ENCODE measurements at places on chromosomes 2 and 18. TPM values are rescaled to one million over a fixed set of nuclear protein-coding genes. Genes with fewer than 3 reads are reported as not detected.

DNA sequence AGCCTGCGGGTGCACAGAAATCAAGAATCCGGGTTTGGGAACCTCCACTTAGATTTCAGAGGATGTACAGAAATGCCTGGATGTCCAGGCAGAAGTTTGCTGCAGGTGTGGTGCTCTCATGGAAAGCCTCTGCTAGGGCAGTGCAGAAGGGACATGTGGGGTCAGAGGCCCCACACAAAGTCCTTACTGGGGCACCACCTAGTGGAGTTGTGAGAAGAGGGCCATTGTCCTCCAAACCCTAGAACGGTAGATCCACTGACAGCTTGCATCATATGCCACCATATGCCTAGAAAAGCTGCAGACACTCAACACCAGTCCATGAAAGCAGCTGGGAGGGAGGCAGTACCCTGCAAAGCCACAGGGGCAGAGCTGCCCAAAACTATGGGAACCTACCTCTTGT lies 833.0 kb downstream of the TMEM182 start:
- no peak overlapping the region for H3K4me3 ChIP-seq
- no peaks in the 10 kb centered on the region for H3K27me3 ChIP-seq
- H3K27ac ChIP-seq, result no peak overlapping the region
- H3K4me1 ChIP-seq, result no peaks in the 10 kb centered on the region
- H3K36me3 ChIP-seq, result no peaks in the 10 kb centered on the region
- no peak for DNase-seq

- H3K4me1 ChIP-seq, result no peaks in the 10 kb centered on the region
- no peaks in the 10 kb centered on the region for H3K36me3 ChIP-seq
- H3K27me3 ChIP-seq, result peaks cover 2% of the 10 kb centered on the region
- no peak overlapping the region for H3K4me3 ChIP-seq
- DNase-seq, result no peak
Observed at GRCh38 chr2:15042801-15043217, 410.3 kb downstream of the LRATD1 start.

- H3K4me1 ChIP-seq, result no peaks in the 10 kb centered on the region
- H3K27me3 ChIP-seq, result peaks cover 27% of the 10 kb centered on the region
- H3K27ac ChIP-seq, result no peak overlapping the region
- no peaks in the 10 kb centered on the region for H3K36me3 ChIP-seq
Observed at GRCh38 chr2:86302320-86302719, 35.1 kb downstream of the REEP1 start.

DNA sequence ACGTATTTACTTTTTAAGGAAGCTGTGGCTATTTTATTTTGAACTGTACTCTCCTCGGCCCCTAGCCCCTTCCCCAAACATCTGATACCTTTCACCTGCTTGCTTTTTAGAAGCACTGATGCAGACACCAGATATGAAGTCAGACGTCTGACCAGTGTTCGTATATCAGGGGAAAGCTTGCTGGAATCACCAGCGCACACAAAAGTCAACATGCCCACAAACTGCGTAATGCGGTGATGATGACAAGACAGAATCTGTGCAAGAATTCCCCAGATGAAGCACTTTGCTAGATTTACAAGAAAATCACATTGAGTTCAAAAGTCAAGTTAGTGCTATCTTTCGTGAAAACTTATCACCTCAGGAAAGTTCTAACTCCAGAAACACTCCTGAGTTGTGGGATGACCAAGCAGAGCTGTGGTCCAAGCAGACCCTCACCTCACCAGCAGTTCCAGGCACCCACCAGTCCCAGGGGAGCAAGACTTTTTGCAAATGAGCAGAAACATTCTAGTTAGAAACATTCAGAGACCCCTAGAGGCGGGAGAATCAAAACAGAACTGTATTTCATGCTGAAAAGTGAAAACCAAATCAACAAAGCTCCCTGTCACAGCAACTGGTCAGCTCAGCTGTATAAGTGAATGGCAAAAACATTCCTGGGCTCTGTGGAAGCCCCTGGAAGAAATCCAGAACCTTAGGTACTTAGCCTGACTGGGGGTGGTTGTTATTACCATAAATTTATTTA lies 55.7 kb downstream of the INO80C start:
- no peak for DNase-seq
- H3K27me3 ChIP-seq, result peaks cover 2% of the 10 kb centered on the region
- H3K27ac ChIP-seq, result no peak overlapping the region
- peaks cover 14% of the 10 kb centered on the region for H3K4me1 ChIP-seq
- H3K4me3 ChIP-seq, result no peak overlapping the region
- H3K36me3 ChIP-seq, result no peaks in the 10 kb centered on the region

The OSR1 gene
- polyA plus RNA-seq, result not detected

DNA sequence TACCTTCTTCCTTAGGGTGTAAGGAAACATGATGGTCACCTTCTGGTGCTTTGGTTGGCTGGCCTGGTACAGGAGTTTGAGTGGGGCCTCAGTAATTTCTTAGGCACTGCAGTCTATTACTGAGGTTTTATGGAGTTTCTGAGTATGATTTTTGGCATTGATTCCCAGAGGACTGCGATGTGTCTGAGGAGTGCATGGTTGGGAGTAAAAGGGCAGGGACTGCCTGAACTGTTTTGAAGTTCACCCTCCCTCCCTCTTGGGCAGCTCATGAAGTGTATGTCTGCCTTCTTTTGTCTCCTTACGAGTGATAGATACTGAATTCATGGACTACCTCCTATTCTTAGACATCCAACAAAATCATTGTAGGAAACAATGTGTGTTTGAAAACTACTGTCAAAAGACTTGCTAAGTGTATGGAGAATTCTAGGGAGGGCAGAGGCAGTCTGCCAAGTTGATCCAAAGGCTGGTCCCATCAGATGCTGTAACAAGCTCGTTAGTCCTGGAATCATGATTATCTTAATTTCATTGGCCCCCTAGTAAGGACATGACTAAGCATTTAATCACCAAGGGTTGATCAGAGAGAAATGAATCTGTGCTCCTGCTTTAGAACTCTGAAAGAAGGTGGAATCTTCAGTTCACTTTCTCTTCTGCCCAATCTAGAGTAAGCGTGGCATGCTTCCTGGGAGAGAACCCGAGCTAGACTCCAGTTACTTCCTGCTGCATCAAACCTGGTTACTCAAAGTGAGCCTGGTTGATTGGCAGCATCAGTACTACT lies 26.5 kb downstream of the LYPD6B start:
- H3K4me1 ChIP-seq, result no peaks in the 10 kb centered on the region
- H3K36me3 ChIP-seq, result no peaks in the 10 kb centered on the region
- no peak overlapping the region for H3K4me3 ChIP-seq
- DNase-seq, result no peak

DNA sequence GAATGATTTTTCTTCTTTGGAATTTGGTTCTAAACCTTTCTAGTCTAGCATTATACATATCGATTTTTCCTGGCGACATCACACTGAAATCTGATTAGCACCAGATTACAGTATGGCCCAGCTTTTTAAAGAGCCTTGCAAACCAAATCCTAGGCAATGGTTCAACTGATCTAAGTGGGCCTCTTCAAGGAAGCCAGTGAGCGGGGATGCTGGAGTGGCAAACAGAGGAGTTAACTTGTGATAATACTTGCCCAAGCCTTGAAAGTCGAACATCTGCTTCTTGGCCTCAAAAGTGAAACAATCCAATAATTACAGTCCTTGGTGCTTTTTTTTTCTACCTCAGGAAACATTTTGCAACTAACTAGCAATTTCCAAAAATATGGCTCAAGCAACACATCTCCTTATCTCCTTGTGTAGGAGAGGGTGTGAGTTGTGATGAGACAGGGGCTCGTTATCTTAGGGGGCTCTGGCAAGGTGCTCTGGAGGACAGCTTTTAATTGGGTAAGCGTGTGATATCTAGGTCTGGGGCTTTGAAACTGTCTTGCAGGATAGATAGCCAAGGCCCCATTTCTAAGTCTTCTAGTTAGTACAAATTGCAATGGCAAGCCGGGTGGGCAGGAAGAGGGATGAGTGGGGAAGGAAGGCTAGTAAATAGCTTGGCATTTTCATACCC lies 240.2 kb upstream of the CCDC68 start:
- no peak for DNase-seq
- no peak overlapping the region for H3K27ac ChIP-seq

DNA sequence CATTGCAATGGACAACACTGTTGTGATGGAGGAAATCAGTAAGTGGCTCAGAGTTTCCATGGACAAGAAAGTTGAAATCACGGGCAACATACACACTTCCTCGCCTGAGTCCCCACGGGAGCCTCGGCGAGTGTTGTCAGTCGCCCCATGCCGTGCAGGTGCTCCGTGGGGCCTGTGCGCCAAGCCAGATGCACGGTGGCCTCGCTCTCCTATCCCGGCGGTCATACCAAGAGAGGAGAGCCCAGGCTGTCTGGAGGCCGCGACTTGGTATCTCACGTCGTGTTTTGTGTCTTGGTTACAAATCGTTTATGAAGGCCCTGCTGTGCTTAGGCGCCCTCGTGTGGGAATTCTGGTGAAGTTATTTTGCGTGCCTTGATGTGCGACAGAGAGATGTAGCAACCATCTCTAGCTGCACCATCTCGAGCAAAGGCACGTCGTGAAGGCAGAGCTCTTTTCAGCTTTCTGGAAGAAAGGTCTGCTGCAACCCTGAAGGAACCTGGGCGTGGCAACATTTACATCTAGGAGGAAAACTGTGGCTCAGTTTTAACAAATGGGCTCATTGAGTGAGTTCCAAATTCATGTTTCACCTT lies 21.8 kb downstream of the ATG4B start:
- H3K36me3 ChIP-seq, result peaks cover 45% of the 10 kb centered on the region
- no peak overlapping the region for H3K27ac ChIP-seq
- no peak for DNase-seq
- peaks cover 3% of the 10 kb centered on the region for H3K4me1 ChIP-seq
- H3K27me3 ChIP-seq, result no peaks in the 10 kb centered on the region

DNA sequence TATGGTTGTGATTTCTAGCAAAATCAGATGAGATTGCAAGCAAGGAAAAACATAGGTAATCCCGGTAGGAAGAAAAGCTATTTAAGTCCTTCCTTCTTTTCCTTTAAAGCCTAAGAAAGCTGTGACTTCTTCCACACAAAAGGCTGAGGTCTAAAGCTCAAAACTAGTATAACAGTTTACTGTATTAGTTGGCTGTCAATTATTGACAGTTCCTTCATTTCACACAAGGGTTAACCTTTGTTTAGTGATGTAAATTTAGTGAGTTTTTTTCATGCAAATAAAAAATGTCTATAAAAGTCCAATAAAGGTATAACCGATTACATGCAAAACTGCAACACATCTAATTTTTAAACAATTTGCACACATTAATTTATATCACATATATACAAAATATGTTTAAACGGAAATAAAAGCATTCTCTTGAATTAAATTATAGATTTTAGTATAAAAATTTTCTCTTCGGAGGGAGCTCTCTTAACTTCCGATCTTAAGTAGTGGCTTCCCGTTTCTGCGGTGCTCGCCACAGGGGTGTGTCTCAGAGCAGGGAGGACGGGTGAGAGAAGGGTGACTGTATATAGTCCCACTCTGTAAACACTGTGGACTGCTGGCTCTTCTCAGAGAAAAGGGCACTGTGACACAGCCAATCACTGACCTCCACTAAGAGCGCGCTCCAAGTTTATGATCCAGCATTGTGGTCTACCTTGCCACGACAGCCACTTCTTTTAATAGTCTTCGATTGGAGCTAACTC lies 33.4 kb downstream of the TTR start:
- no peak overlapping the region for H3K27ac ChIP-seq
- DNase-seq, result no peak
- H3K36me3 ChIP-seq, result no peaks in the 10 kb centered on the region
- H3K27me3 ChIP-seq, result 0 out of 3 replicates have a peak, but pooled peaks cover 3% of the 10 kb centered on the region
- H3K4me1 ChIP-seq, result no peaks in the 10 kb centered on the region
- no peak overlapping the region for H3K4me3 ChIP-seq

- H3K27me3 ChIP-seq, result no peaks in the 10 kb centered on the region
- peaks cover 53% of the 10 kb centered on the region for H3K36me3 ChIP-seq
- H3K4me1 ChIP-seq, result no peaks in the 10 kb centered on the region
- H3K4me3 ChIP-seq, result no peak overlapping the region
Observed at GRCh38 chr2:183164650-183165015, 40.4 kb downstream of the NUP35 start.

The HNMT gene
- 7.3 TPM for polyA plus RNA-seq

The GALNT3 gene
- 0.05 TPM for polyA plus RNA-seq

GRCh38 chr2:191291471-191291870 lies 46.3 kb downstream of the MYO1B start:
- H3K27me3 ChIP-seq, result no peaks in the 10 kb centered on the region
- DNase-seq, result no peak
- H3K4me3 ChIP-seq, result no peak overlapping the region

- H3K27ac ChIP-seq, result no peak overlapping the region
- H3K4me3 ChIP-seq, result no peak overlapping the region
- H3K36me3 ChIP-seq, result no peaks in the 10 kb centered on the region
- peaks cover 38% of the 10 kb centered on the region for H3K4me1 ChIP-seq
Observed at GRCh38 chr2:134197445-134197844, 56.4 kb upstream of the MGAT5 start.

The COLEC12 gene
- not detected for polyA plus RNA-seq

DNA sequence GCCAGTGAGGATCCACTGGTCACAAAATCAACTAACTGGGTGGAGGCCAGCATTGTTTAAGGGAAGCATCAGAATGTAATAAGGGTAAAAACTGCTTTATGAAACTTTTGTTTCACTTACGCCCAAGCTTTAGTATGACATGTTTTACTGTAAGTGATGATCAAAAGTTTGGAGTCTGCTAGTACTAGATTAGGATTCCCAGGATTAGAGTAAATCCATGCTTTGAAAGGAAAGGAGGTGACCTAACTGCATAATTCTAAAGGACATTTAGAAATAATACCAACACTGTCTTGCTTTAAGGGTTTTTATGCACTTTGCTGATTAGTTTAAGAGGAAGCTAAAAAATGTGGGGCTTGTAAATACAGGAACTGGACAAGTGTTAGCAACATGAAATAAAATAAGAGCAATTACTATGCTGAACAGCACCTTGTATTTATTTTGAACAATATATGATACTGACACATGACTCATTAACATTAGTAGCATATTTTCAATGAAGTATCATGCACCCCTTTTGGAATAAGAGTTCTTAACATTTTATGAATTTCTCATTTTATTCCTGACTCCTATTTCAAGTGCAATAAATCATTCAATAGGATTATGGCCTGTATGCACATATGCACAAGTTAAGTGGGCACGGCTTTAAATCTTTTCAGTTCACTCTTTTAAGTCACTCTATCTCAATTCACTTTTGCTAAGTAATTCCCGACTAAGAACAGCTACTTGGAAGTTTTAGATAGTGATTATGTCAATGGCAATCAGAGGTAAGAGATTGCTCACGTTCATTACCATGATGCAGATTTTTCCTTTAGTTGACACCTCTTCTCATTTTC lies 62.5 kb downstream of the STK39 start:
- H3K4me1 ChIP-seq, result no peaks in the 10 kb centered on the region
- peaks cover 2% of the 10 kb centered on the region for H3K27me3 ChIP-seq
- DNase-seq, result no peak
- H3K36me3 ChIP-seq, result no peaks in the 10 kb centered on the region

The NOL4 gene
- not detected for polyA plus RNA-seq

The CPO gene
- not detected for polyA plus RNA-seq

The CDKL4 gene
- not detected for polyA plus RNA-seq

All from K562 (cell line).